Thoracic aorta (tissue), 2 donors: ENCODE measurements at places on chromosomes 6 and 20.

- DNase-seq = peak; percentile 60
Measured at GRCh38 chr6:33585403-33586107, 5.5 kb upstream of the BAK1 start.

- DNase-seq = no peak
Measured at GRCh38 chr6:108968325-108969316, 120.4 kb downstream of the ARMC2 start.

GRCh38 chr6:5670811-5671561 is 335.7 kb downstream of the NRN1 start:
- no peak for DNase-seq

DNA sequence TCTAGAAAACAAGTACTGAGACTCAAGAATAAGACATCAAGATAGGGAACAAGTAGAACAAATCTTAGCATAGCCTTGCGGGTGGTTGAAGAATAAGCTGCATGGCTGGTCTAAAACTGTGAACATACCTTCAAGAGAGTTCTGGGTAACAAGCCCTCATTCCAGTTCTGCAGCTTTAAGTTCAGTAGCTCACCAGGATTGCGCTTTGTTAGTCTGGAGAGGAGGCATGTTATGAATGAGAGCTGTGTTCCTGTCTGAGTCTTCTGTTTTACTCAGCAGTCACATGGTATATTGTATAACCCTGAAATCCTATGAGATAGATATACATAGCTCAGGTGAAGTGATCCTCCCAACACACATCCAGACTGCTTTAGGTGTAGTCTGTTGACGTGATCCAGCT is 406.6 kb upstream of the IRAK1BP1 start:
- DNase-seq = no peak

DNA sequence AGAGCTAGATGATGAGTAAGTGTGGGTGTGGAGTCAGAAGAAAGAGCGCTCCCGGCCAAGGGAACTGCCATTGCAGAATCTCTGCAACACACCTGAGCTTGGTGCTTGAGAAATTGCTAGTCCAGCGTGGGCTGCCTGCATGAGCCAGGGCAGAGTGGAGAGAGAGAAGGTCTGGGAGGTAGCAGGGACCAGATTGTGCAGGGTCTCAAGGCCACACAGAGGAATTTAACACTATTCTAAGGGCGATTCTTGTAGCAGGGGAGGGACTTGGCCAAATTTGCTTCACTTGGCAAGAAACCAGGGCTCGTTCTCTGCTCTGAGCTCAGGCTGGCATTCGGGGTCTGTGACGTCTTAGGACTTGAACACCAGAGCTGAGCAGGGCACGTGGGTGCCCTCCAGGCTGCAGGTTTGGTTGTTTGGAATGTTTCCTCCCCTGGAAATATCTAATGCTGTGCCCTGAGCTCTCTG is 53.5 kb downstream of the BCAS4 start:
- peak; percentile 21 for DNase-seq

DNA sequence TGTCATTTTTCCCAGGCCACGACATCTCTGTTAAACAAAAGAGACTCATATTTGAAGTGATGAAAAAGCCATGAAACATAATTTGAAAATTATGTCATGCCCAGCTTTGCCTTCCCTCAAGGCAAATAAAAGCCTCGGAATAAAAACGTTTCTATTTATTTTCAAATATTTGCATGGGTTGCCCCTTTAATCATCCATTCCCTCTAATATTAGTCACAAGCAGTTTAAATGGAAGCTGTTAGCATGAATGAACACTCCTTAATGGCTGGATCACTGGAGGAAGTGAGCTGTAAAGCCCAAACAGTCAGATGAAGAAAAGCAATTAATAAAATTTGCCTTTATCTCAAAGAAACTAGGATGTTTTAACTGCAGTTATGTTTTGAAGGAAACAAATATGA is 69.3 kb upstream of the STMND1 start:
- no peak for DNase-seq

GRCh38 chr6:157221049-157221816 is 102.1 kb downstream of the TMEM242 start:
- no peak for DNase-seq

DNA sequence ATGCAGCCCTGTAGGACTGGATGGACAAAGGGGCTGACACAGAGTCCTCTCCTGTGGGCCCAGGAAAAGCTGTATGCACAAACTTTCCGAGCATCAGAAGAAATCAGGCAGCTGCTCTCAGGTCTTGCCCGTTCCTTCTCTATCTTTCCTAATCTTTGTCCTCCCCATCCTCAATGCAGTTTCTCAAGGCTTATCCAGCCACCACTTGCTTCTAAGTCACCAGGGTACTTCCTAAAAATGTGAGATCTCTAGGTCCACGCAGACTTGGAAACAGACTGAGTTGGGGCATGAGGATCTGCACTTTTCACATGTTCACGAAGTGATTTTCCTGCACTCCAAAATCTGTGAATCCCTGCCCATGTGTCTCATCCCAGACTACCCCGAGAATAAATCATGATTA is 394.5 kb upstream of the SLC35B3 start:
- DNase-seq = no peak

DNA sequence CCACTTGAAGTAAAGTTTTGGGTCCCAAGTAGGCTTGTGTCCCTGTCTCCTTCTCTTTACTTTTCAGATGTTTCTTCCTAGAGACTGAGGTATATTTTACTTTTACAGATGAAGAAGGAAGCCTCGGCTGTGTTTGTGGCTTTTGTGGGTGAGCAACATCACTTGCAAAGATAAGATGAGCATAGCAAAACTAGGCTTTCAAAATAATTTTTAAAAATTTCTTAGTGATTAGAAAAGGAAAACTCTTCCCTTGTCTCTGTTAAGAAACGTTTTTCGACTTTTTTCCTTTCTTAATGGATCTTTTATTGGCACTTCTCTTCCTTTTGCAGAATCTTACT is 7.6 kb downstream of the PTPN1 start:
- no peak for DNase-seq

DNA sequence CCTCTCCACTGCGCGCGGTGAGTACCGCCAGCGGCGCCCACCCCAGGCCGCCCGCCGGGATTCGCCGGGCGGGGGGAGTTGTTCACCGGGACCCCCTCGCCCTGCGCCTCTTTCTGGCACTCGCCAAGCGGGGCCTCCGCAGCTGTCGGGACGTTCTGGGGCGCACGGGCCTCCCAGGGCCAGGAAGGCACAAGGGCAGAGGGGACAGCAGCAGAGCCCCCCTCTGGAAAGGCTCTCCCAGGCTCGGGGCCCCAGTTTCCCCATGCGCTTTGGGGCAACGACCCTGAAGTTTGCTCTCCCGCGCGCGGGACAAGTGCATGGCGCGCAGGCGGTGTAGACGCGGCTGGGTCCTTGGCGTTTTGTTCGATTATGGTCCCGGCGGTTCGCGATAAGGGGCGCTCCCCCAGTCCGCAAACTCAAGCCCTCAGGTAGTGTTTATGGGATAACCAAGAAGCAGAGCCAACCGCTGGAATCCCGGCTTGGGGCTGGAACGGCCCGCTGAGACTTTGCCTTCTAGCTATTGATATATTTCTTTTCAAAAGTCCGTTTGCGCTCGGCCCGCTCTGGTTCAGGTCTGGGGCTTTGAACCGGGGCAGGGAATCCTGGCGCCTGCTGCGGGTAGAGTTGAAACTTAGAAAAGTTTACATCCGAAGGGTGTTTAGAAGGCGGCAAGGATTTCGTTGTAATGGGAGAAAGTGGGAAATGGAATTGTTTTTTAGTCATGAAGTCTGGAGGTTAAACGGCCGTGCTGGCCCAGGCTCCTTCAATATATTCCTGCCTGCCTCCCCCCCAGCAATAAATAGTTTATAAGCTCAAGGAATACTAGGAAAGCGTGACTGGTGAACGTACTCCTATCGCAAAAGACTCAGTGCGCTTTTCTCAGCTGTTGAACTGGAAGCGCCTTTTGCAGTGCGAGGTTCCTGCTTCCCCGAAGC is 595 bp downstream of the EYA2 start:
- no peak for DNase-seq

GRCh38 chr6:22383016-22383415 is 86.2 kb upstream of the PRL start:
- DNase-seq = no peak

GRCh38 chr6:128499079-128499731 is 21.2 kb downstream of the PTPRK start:
- no peak for DNase-seq

DNA sequence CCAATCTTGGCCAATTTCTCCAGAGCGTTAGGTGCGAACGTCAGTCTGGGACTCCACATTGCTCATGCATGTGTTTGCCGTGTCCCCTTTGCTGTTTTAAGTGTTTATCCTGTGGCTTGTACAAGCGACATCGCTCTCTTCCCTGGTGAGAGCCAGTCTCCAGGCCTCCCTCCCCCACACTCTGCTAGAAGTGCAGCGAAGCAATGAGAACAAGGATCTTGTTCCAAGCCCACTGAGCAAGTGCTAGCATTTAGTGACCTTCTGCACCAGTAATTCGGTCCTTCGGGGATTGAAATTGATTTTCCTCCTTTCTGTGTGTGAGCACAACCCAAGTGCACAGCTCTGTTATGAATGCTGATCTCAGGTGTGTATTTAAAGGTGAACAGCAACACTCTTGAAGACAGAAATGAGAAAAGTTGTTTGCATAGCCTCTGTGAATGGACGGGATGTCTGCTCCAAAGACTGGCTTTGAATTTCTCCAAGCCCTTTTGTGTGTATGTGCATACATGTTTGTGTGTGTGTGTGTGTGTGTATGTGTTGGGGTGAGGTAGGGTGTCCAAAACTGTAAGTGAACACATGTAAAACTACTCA is 29.0 kb downstream of the CD83 start:
- DNase-seq = no peak

DNA sequence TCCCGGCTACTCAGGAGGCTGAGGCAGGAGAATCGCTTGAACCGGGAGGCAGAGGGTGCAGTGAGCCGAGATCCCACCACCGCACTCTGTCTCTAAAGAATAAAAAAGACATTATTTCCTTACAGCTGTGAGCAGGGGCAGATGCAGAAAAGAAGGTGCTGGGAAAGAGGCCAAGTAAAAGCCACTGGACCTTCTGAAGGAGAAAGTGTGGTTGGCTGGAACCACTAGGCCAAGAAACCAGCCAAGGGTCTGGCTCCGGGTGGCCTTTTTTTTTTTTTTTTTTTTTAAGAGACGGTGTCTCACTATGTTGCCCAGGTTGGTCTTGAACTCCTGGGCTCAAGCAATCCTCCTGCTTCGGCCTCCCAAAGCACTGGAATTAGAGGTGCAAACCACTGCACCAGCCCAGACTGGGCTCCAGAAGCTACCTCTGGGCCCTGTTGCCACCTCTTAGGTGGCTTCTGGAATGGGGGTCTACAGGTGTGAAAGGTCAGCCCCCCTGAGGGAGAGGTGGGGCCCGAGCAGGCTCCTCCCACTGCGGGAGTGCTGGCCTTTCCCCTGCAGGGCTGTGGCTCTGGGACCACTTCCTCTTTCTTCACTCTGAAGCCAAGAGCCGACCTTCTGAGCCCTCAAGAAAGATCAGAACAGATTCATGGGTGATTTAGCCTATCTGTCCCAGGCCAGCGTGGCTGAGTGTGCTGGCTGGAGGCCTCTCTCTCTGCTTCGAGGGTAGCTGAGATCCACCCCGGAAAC is at the start of gene FGD2:
Gene FGD2, plus strand, starts transcription at position 595 of the 750 bp plus-strand sequence. CDS start 163 bp downstream, outside the sequence.
- DNase-seq = no peak

DNA sequence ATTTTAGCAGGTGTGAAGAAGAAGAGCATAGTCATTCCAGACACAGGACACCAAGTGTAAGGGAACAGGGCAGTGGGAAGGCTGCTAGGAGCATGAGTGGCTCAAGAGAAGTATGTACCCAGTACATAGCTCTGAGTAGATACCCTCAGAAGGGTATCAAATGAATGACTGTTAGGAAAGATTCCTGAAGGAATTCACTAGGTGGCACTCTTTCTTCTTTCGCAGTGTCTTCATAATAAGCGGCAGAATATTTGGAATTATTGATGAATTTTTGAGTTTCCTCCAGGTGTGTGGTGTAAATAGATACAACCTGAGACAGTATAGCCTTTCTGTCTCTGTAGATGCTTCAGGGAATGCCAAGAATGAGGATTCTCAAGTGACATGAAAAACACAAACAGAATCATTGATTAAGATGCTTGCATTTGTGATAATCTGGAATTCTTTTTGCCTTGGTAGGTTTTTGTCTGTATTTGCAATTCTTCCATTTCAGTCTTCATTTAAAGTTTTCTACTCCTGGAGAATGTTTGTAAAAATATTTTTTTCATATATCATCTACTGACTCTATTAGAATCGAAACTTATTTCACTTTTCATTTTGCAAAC is 264.3 kb upstream of the RIMS1 start:
- no peak for DNase-seq

DNA sequence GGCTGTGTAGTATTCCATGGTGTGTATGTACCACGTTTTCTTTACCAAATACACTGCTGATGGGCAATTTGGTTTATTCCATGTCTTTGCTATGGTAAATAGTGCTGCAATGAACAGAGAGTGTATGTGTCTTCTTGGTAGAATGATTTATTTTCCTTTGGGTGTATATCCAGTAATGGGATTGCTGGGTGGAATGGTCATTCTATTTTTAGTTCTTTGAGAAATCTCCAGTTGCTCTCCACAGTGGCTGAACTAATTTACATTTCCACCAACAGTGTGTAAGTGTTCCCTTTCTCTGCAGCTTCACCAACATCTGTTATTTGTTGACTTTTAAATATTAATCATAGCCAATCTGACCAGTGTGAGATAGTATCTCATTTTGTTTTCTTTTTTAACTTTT is 13.9 kb downstream of the CST9L start:
- no peak for DNase-seq

DNA sequence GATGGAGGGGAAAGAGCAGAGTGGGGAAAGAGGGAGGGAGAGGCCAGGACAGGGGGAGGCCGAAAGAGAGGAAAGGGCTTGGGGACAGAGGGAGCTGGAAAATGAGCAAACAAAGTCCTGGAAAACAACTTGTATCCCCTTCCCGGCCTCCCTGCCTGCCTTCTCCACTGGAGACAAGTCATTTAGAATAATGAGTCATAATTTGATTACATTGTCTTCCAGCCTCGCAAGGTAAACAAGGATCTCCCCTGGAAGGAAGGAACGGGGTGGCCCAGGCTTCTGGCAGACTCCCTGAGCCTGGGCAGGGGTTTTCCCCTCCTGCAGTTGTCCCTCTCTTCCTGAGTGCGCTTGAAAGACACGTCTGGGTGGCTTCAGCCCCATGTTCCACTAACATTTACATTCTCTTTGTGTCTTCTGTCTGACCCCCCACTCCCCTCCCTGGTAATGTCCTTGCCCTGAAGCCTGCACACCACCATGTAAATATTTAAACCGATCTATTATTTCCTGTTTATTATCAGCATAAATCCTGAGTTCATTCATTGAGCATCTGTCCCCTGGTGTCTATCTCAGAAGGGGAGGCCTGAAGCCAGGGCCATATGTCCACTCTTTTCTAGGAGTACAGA is 12.1 kb upstream of the MRPS18A start:
- no peak for DNase-seq

DNA sequence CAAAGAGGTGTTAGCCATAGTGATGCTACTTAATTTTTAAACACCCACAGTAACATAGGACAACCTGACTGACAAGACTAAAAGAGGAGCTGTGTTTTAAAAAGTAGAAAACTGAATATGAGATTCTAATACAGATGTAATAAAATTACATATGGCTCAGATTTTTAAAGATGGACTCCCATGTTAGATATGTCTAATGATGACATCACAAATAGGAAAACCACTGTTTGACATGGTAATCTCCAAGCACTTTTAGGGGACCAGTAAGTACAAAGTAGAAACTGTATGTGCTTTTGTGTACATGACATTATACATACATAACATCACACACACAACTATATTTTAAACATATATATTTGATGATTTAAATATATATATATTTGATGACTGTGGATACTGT is 16.8 kb downstream of the GCLC start:
- no peak for DNase-seq

- DNase-seq = no peak
Measured at GRCh38 chr20:1337441-1337840, 8.5 kb upstream of the SDCBP2 start.
